ENCODE measurements at places on chromosomes 1 and 21. TPM values are rescaled to one million over a fixed set of nuclear protein-coding genes. Genes with fewer than 3 reads are reported as not detected.

The VANGL2 gene
- 11.0 TPM for total RNA-seq

The GPR61 gene
- not detected for total RNA-seq

The CHTOP gene
- 67.3 TPM for total RNA-seq

The CFHR5 gene
- not detected for total RNA-seq

The HSF2BP gene
- 2.7 TPM for total RNA-seq

The C1orf87 gene
- total RNA-seq: not detected

The SDC3 gene
- total RNA-seq: 20.1 TPM

The ATAD3B gene
- 17.7 TPM for total RNA-seq

The HPDL gene
- 2.2 TPM for total RNA-seq

The TIE1 gene
- total RNA-seq: 36.1 TPM

The ARTN gene
- total RNA-seq: 17.4 TPM

The SIKE1 gene
- 38.5 TPM for total RNA-seq

The TMEM240 gene
- 3.9 TPM for total RNA-seq

The EPRS1 gene
- total RNA-seq: 36.3 TPM

The FLG2 gene
- not detected for total RNA-seq

- DNase-seq: no peak
Observed at GRCh38 chr1:111618961-111619634, 491 bp upstream of the RAP1A start.

- DNase-seq: no peak
Observed at GRCh38 chr1:234997201-234997895, 131.3 kb downstream of the TOMM20 start.

- no peak for DNase-seq
Observed at GRCh38 chr1:224583774-224584173, 32.3 kb upstream of the CNIH3 start.

GRCh38 chr1:157135646-157136045 is 2.5 kb downstream of the ETV3 start:
- no peak for DNase-seq

DNA sequence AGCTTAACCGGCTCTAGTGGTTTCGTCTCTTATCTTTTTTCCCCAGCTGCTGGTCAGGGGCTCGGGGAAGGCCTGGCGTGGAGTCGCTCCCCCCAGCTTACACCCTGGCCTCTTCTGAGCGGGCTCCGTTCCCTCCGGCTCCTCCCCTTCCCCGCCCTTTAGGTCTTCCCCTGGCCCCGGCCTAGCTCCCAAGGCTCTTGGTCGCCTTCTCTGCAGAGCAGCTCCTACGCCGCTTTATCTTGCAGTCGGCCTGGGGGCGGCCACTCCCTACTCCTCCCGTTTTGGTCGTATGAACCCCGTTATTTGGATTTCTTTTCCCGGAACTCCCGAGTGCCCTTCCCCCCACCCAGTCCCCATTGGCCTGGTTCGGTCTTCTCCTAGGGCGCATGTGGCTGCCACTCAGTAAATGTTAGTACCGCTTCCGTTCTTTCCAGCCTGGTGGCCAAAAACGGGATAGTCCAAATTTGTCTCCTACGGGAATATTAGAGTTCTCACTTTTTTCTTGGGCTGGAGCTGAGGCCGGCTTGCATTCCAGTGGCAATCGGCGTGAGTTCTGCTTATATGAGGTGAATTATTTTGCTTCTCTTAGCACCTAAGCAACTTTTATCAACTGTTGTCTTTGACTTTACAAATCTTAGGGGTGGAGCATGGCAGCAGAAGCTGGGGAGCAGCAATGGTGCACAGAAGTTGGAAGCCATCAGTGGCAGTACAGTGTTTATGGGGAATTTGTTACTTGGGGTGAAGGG is 467 bp downstream of the THRAP3 start:
- DNase-seq: no peak

GRCh38 chr1:247825362-247825761 is 1.4 kb upstream of the OR14A16 start:
- no peak for DNase-seq

- DNase-seq: no peak
Observed at GRCh38 chr21:38323721-38324531, 67.1 kb downstream of the KCNJ15 start.

GRCh38 chr21:29843804-29844203 is 96.0 kb downstream of the GRIK1 start:
- DNase-seq: no peak

- DNase-seq: no peak
Observed at GRCh38 chr1:97145321-97145956, 423.9 kb downstream of the PTBP2 start.

- no peak for DNase-seq
Observed at GRCh38 chr1:26031611-26032220, 10.1 kb downstream of the EXTL1 start.

- DNase-seq: no peak
Observed at GRCh38 chr1:54976747-54977146, 3.7 kb upstream of the TMEM61 start.

GRCh38 chr1:54808443-54809207 is 7.5 kb upstream of the TTC22 start:
- DNase-seq: no peak

DNA sequence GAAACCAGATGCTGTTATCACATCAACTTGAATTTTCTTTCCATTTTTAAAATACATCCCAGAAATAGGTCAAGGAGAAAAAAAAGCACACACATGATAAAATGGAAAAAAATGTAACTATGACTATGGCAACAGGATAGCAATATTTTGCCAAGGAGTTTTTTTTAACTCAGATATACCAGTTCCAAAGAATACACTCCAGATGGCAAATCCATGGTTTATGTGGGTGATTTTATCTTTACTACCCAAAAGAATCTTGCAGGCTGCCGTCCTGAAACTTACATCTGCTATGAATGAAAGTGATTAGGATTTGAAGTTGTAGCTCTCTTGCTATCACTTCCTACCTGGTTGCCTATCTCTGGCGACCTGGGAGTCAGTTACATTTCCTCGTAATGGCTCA is 91.0 kb upstream of the PLPPR4 start:
- DNase-seq: no peak

DNA sequence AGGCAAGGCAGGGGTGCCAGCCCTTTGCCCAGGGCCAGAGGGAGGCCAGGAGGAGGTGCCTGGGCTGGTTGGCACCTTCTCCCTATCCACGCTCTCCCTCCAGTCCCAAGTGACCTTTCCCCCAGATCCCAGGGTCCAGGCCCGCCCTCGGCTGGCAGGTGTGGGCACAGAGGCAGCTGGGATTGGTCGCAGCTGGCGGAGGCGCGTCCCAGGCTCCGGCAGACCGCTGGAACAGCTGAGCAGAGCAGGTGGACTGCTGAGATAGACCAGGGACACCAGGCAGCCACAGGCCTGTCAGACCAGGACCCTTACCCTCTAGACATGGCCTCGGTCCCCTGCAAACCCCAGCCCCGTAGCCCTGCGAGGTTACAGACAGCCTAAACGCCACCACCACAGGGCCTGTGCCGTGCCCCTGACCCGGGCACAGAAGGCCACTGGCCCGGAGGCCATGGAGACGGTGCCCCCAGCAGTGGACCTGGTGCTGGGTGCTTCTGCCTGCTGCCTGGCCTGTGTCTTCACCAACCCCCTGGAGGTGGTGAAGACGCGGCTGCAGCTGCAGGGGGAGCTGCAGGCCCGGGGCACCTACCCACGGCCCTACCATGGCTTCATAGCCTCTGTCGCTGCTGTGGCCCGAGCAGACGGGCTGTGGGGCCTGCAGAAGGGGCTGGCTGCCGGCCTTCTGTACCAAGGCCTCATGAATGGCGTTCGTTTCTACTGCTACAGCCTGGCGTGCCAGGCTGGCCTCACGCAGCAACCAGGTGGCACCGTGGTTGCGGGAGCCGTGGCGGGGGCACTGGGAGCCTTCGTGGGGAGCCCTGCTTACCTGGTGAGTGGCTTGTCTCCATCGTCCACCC is at the start of gene SLC25A34:
SLC25A34 (plus strand) TSS at position 221 of the 854 bp plus-strand sequence; CDS start at position 449, 228 bp downstream.
- no peak for DNase-seq

- no peak for DNase-seq
Observed at GRCh38 chr1:181014477-181015250, 8.0 kb downstream of the STX6 start.

- no peak for DNase-seq
Observed at GRCh38 chr1:58929671-58930325, 146.0 kb upstream of the JUN start.

DNA sequence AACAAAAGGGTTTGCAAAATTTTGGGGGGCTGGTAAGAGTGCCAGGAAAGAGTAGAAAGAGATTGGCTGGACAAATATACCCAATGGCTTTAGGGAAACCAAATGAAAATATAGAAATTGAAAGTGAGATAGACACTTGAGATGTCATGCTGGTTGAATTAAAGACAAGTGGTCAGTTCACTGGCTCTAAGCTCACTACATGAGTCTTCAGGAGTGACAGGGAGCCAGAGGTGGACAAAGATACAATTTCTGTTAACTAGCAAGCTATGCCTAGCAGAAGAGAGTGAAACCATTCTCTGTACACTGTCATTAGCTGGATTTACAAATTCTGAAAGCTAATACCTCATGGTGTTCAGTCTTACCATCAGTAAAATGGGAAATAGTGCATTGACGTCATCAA is 82.5 kb downstream of the TBX15 start:
- DNase-seq: no peak

GRCh38 chr1:109823543-109824348 is 60.0 kb upstream of the EPS8L3 start:
- DNase-seq: peak; percentile 88

DNA sequence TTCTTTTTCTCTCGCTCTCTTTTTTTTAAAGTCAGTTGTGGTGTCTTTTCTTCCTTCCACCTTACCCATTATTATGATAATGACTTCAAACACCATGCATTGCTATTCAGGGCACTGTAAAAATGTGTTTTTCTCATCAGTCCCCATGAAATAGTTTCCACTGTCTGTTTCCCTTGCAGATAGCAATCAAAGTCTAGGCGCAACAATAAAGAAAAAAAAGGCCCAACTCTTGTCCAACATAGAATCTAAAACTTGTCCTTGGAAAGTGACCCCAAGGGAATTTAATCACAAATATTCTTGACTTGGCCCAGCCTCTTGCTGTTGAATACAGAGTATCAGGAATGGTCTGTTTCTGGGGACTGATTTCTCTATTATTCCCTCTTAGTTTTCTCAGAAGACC is 382.5 kb downstream of the PLPP3 start:
- no peak for DNase-seq

- DNase-seq: no peak
Observed at GRCh38 chr1:12181568-12181967, 14.8 kb downstream of the TNFRSF1B start.

DNA sequence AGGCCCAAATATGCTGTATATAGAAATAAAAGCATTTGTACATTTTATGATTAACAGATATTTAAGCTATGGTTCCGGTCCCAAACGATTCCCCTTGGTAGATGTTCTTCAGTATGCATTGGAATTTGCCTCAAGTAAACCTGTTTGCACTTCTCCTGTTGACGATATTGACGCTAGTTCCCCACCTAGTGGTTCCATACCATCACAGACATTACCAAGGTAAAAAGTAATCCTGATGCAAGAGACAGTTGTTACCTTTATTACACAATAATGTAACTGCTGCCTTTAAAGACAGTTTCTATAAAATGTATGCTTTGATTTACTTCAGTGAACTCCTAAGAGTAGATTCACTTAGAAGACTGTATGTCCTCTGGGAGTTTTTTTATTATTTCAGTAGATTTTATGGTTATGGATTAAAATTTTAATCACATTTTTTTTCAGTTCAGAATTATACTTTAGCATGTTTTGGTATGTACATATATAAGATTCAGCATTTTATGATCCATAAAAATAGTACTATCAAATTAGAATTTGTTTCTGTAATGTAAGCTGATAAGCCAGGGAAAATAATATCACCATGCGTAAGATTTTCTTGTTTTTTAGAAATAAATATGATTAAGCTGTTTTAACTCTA is 96.5 kb downstream of the USP25 start:
- no peak for DNase-seq

DNA sequence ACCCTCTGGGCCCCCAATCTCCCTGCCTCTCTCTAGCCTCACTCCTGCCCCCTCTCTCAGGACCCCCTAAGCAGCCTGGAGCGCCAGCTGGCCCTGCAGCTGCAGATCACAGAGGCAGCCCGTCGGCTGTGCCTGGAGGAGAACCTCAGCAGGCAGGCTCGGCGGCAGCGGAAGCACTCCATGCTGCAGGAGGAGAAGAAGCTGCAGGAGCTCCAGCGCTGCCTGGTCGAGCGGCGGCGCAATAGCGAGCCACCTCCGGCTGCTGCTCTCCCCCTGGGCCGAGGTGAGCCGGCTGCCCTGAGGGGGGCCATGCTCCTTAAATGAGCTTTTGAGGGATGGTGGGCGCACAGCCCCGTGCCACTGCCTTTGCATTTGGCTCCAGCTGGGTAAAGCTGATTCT is 6.2 kb downstream of the INAVA start:
- DNase-seq: no peak

DNA sequence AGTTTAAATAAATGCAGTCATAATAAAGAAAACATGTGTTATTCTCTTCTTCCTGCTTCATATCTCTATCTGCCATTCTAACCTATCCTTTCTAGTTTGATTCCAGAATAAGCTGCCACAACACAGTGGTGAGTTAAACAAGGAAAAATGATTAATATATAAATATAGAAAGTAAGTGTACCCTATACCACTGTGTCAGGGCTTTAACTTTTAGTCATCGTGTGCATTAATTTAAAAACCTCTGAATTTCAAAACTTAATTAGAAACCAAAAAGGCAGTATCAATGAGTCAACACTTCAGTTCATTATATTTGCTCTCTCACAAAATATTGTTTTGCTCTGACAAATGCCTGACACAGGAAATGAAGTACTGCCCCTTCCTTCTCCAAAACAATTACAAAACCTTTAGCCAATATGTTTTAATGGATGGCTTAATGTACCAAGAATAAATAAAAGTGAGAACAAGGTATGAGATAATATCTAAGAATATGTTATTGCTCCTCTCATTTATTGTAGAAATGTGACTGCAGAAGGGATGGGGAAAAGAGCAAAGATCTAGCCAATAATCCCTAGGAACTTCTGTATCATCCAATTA is 634.8 kb downstream of the KCNT2 start:
- no peak for DNase-seq

GRCh38 chr1:167463875-167464575 is 54.3 kb downstream of the CD247 start:
- DNase-seq: no peak

GRCh38 chr21:22288885-22289499 is 1290.8 kb downstream of the NCAM2 start:
- no peak for DNase-seq

DNA sequence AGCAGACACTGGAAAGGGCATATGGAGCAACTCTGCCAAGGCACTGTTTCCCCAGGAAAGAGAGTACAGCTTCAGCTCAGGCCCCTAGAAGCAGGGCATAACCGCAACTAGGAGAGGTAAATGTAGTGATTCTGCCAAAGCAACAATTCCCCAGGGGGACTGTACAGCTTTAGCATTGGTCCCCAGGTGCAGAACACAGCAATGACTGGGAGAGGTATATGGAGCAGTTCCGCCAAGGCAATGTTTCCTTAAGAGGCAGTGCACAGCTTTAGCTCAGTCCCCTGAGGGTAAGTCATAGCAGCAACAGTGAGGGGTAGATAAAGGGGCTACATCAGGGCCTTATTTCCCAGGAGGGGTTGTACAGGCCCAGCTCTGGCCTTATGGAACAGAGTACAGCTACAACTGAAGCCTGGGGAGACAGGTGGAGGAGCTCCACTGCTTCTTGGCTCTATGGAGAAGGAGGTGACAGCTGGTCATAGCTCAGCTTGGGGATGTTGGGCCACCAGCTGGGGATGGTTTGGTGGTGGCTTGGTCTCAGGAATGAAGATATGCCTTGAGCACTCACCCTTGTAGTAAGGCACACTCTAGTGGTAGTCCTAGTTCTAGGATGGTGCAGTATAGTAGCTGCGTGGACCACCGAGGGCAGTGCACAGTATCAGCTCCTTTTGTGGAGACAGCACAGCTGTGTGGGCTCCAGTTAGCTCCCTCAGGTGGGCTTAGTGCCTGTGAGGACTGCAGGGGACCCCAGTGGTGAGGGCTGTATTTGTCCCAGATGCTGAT is 582.7 kb downstream of the PTPRC start:
- no peak for DNase-seq

Data from vagina (tissue), 2 donors.